Stimulated activated CD8-positive, alpha-beta memory T cell treated with anti-CD3 and anti-CD28 coated beads, Interleukin-7, amount 100 ng/mL, for 4 hours (primary cell): ENCODE measurements at places on chromosomes 7 and 10.

DNA sequence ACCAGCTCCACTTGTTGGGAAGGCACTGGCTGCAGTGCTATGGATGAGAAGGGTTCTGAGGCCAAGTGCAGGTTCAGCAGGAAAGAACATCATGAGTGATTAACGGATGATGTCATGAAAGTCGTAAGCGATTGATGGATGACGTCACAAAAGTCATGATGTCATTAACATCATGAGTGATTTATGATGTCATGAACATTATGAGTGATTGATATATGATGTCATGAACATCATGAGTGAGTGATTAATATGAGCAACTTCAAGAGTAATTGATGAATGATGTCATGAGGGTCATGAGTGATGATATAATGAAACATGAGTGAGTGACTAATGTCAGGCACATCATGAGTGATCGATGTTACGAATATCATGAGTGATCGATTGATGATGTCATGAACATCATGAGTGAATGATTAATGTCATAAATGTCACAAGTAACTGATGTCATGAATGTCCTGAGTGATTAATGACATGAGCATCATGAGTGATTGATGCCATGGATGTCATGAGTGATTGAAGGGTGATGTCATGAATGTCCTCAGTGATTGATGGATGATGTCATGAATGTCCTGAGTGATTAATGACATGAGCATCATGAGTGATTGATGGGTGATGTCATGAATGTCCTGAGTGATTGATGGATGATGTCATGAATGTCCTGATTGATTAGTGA, 185.6 kb downstream of the PAXIP1 start:
- no peak for DNase-seq

DNA sequence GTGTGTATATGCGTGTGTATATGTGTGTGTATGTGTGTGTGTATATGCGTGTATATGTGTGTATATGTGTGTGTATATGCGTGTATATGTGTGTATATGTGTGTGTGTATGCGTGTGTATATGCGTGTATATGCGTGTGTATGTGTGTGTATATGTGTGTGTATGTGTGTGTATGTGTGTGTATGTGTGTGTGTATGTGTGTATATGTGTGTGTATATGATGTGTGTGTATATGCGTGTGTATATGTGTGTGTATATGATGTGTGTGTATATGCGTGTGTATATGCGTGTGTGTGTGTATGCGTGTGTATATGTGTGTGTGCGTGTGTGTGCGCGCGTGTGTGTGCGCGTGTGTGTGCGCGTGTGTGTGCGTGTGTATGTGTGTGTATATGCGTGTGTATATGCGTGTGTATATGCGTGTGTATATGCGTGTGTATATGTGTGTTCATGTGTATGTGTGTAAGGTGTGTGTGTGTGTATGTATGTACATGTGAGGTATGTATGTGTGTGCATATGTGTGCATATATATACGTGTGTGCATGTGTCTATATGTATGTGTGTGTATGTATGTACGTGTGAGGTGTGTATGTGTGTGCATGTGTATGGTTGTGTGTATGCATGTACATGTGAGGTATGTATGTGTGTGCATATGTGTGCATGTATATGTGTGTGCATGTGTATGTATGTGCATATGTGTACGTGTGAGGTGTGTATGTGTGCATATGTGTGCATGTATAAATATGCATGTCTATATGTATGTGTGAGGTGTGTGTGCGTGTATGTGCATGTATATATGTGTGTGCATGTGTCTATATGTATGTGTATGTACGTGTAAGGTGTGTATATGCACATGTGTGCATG, 6.0 kb downstream of the UCN3 start:
- no peak for DNase-seq

GRCh38 chr10:7788639-7789286, 786 bp downstream of the ATP5F1C start:
- no peak for DNase-seq

DNA sequence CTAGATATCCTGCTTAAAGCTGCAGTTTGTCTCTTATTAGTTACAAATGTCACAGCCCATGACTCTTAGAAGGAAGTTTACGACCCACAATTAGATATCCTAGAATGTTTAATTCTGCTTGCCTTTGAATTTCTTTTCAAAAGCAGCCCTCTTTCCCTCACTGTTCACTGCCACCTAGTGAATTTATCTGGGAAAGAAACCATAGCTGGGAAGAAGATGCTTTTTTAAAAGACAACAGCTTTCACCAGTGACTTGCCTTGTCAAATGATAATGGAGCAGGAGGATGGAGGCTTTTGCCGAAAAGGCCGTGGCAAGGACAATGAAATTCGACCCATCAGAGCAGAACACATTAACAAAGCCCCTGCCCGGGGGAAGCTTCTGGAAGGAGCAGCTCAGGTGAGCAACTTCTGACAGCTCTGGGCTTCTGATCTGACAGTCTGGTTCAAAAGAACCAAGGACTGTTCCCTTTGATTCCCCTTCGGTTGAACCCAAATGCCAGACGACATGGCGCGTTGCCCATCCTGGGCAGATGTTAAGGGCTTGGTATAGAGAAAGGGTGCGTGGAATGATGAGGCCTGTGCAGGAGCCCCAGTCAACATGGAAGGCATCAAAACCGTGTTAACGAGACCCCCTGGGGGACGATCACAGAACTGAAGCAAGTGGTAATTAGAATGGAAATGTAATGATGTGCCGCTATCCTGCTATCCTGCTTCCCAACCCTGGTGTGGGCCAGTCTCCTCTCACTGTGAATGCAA, 236.8 kb downstream of the FRMD4A start:
- no peak for DNase-seq
